ENCODE measurements at places on chromosomes 13 and 19.
A peak's percentile ranks its signal among the peaks of the same experiment; 100 is the strongest.

- DNase-seq, result no peak
Observed at GRCh38 chr19:19687090-19687489, 18.5 kb downstream of the ZNF101 start.

DNA sequence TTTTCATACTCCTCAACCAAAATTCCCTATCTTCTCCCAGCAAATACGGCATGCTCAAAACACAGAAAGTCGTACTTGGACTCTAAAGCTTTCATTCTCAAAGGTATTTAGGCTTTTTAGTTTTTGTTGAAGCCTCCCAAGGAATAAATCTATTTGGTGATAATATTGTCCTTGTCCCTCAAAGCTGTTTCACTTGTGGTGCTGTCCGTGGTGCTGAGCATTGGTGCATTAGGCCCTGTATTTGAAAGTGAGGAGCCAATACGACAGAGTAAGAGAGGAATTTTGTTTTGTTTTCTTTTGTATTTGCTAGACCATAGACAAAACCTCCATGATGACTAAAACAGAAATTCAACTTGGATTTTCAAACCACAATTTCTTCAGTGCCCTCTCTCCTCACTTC lies 3.2 kb upstream of the LGALS13 start:
- peak; percentile 16 for DNase-seq

- DNase-seq, result no peak
Observed at GRCh38 chr19:38063928-38064327, 156.9 kb downstream of the SIPA1L3 start.

- DNase-seq, result peak; percentile 91
Observed at GRCh38 chr13:79631051-79631659, 150.2 kb downstream of the NDFIP2 start.

GRCh38 chr19:35292421-35293362 lies 731 bp downstream of the MAG start:
- no peak for DNase-seq

- DNase-seq, result no peak
Observed at GRCh38 chr19:49058562-49058961, 1.0 kb upstream of the CGB7 start.

DNA sequence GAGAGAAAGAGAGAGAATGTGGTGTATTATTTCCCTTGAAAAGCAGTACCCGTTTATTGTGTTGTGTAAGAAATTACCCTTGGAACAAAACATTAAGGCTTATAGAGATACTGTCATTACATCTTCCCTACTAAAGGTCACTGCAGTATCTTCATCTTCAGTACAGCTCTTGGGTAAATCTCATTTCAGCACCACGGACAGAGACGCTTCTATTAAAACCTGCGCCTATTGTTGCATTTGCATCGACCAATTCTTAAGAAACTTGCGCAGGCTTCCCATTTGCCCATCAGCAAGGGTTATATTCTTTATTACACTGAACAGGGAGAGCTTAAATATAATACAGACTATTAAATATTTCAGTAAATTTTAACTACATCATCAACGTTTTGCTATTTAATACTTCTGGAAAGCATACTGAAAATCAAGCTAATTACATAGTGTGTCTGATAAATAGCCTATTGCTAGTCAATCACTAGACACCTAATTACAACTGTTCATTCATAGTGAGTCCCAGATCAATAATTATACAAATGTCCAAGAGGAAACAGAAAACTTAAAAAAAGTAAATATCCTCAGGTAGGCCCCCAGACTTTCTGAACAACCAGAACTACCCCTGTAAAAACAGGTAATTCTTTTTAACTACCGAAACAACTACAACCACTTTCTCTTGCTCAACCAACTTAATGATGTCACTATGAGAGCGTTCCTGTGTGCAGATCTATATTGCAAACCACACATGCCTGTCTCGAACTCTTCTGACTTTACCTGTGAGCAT lies 350.6 kb downstream of the LIG4 start:
- no peak for DNase-seq

- no peak for DNase-seq
Observed at GRCh38 chr19:45112111-45112827, 19.3 kb downstream of the PPP1R37 start.

GRCh38 chr13:66021846-66022245 lies 1208.3 kb downstream of the PCDH9 start:
- no peak for DNase-seq

GRCh38 chr13:62626771-62627170 lies 1211.1 kb upstream of the PCDH20 start:
- no peak for DNase-seq

DNA sequence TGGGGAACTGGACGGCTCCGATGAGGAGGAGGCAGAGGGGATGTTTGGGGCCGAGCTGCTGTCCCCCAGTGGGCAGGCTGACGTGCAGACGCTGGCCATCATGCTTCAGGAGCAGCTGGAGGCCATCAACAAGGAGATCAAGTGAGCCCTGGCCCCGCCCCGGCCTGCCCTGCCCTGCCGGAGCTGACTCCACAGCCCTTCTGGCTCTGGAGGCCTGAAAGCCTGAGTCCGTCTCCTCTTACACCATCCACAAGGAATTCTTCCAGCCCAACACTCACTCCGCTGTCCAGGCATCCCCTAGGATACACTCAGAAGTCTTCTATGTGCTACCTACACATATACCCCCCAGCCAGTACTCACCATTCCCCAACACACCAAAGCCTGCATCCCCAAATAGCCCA lies 17.4 kb downstream of the PPFIA3 start:
- DNase-seq, result no peak

DNA sequence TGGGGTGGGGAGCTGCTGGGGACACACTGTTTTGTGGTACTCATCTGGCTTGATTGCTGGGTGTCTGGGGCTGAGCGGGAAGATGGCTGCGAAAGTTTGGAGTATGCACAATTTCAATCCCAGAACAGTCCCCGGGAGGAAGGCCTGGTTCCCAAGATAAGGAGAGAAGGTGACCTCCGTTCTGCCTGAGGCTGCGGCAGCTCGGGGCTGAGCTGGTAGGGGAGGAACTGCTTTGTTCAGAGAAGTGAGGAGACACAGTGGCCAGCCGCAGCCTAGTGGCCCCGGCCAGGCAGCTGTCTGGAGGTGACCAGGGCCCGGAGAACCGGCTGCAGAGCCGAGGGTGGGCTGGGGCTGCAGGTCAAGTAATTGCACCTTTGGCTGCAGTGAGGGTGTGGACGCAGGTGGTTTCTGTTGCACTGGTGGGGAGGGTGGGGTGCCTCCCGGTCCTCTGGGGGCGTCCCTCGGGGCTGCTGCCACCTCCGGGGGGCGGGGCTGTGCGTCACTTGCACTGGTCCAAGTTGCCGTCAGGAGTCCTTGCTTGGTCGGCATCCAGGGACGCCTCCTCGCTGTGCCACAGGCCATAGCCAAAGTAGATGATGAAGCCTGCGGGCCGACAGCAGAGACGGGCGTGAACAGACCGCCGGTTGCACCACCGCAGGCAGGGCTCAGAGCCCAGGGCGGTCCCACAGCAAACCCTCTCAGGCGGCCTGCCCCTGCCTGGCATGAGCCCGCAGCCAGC lies 81.3 kb downstream of the SLC7A1 start:
- DNase-seq, result no peak

- no peak for DNase-seq
Observed at GRCh38 chr19:10871711-10872545, 575 bp downstream of the CARM1 start.

GRCh38 chr13:108044954-108045353 lies 170.4 kb downstream of the LIG4 start:
- DNase-seq, result no peak

- peak; percentile 15 for DNase-seq
Observed at GRCh38 chr19:53541971-53542370, 4.0 kb downstream of the ZNF331 start.

GRCh38 chr19:3618144-3618810 lies 8.3 kb downstream of the CACTIN start:
- peak; percentile 52 for DNase-seq

DNA sequence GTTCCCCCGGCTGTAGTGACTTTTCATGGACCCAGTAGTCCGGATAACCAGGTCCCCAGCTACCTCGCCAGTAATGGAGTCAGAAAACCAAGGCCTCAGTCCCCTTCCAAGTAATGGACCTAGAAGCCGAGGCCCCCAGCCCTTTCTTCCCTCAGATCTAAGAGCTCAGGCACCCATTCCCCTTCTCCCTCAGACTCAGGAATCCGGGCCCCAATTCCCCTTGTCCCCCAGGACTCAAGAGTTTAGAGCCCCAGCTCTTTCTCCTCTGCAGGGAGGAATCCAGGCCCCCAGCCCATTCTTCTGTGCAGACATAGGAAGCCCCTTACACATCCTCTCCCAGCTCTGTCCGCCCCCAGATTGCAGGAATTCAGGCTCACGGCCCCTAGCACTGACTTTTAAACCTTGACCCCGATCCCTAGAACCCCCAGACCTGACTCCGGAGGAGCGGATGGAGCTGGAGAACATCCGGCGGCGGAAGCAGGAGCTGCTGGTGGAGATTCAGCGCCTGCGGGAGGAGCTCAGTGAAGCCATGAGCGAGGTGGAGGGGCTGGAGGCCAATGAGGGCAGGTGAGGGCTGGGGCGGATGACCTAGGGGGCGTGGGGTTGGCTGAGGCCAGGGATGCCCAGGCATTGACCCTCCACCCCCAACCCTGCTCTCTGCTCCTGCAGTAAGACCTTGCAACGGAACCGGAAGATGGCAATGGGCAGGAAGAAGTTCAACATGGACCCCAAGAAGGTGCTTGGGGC lies 938 bp downstream of the CYTH2 start:
- DNase-seq, result no peak

GRCh38 chr19:2811221-2811722 lies 8.4 kb upstream of the ZNF554 start:
- DNase-seq, result no peak

DNA sequence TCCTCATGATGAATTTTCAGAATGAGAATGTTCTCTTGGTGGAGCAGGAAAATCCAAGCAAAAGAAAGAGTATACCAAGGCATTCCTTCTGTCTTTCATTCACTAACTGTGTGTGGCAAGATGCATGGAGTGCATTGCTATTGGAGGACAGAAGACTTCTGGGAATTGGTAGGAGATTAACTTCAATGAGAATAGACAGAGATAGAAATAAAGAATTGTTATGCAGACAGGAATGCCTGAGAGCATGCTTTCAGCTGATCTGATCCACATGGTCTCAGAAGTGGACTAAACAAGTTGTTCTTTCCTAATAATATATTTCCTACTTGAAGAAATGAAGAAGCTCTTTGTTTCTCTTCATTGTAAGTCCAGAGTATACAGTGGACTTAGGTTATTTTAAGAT lies 303.6 kb downstream of the MYO16 start:
- no peak for DNase-seq

DNA sequence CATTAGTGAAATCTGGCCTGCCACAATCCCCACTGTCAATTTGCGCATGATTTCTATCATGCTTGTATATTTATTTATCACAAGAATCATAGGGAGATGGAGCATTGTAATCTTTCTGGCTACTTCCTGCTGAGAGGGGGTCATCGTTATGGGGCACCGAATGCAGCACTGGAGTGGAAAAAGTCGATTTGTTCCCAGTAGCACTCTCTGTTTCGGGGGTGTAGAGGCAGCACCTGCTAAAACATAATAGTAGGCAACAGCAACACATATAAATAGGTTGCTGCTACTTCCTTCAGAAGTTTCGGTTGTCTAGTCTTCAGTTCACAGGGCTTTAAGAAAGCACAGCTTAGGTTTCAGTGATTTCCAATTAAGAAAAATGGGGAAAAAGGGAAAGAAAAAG lies 23.4 kb upstream of the CEACAM21 start:
- DNase-seq, result no peak

GRCh38 chr13:94263038-94263437 lies 216.4 kb downstream of the DCT start:
- DNase-seq, result no peak

DNA sequence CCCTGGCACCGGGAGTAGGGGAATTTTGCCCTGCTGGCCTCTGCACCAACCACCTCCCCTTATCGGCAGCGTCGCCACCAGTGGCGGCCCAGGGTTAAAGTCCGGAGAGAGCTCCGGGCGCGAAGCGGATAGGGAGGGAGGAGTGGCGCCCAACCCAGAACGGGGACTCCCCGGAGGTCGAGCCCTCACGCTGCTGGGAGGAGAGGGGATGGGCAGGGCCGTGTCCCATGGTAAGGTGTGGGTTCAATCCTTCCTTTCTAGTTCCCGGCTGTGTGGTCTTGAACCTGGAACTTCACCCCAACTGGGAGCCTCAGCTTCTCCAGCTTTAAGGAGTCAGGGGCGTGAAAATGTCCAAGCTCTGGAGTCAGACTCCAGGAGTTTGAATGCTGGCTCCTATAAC lies 23.3 kb upstream of the BCL3 start:
- DNase-seq, result no peak

DNA sequence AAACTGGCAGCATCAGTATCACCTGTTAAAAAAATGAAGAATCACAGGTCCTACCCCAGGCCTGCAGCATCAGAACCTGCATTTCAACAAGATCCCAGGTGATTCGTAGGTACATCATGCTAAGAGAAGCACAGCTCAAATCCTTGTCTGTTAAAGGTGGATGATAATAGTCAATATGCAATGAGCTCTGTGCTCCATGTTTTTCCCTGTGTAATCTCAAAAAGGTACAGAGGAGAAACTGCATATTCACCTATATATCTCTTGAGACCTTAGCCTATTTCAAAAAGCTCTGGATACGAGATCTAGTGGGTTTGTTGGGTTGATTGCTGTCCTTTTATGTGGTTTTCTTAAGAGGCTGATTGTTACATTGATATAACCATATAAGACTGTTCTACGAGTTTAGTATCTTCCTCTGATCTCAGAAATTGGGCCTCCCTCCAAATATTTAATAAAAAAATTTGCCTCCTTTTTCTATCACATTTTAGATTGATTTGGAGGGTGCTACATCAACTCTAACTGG lies 148.9 kb downstream of the DCT start:
- no peak for DNase-seq

- peak; percentile 23 for DNase-seq
Observed at GRCh38 chr13:38582133-38582532, 104.7 kb upstream of the FREM2 start.

DNA sequence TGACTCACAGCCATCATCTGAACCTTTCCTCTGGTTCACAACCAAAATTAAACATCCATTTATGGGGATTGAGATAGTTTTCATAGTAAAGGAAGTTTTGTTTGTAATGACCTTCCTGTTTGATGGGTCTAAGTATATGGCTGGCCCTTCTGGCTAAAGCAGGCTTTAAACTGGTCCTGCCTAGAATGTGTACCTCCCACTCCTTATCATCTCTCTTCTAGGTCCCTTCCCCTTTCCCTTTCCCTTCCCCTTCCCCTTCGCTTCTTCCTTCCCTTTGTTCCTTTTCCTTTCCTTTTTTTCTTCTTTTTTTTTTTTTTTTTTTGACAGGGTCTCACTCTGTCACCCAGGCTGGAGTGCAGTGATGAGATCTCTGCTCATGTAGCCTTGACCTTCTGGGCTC lies 35.6 kb downstream of the BBC3 start:
- DNase-seq, result no peak

All from RWPE1 (cell line).